Fibroblast of lung (primary cell): ENCODE measurements at places on chromosomes 11 and 22. TPM values are rescaled to one million over a fixed set of nuclear protein-coding genes. Genes with fewer than 3 reads are reported as not detected.

Gene BTG4
- total RNA-seq, result under 0.01 and 0.33 TPM in 2 replicates

Gene ART1
- total RNA-seq, result not detected in 2 replicates

Gene YPEL1
- total RNA-seq, result 1.5 and 2.3 TPM in 2 replicates

Gene SSH3
- total RNA-seq, result 11.3 and 15.7 TPM in 2 replicates

Gene DGCR8
- 21.3 and 26.2 TPM in 2 replicates for total RNA-seq
